ENCODE measurements at places on chromosomes 1 and 21.

DNA sequence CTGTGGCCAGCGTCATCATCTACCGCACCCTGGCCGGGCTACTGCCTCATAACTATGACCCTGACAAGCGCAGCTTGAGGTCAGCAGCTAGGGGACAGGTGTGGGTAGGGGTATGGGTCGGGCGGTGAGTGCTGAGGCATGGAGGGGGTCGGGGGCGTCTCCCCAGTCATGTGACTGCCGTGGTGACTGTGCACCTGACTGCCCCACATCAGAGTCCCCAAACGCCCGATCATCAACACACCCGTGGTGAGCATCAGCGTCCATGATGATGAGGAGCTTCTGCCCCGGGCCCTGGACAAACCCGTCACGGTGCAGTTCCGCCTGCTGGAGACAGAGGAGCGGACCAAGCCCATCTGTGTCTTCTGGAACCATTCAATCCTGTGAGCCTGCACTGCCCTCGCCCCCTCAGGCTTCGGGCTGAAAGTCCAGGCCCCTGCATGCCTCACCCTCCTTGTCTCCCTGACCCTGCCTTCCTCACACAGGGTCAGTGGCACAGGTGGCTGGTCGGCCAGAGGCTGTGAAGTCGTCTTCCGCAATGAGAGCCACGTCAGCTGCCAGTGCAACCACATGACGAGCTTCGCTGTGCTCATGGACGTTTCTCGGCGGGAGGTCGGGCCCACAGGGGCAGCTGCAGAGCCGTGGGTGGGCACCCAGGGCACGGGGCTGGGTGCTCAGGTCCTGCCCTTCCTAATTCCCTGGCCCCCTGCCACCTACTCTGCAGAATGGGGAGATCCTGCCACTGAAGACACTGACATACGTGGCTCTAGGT lies 13.5 kb downstream of the PSRC1 start:
- H3K27me3 ChIP-seq = no peaks in the 10 kb centered on the region
- no peak overlapping the region for H3K27ac ChIP-seq
- no peak overlapping the region for H3K4me3 ChIP-seq
- DNase-seq = no peak
- peaks cover 42% of the 10 kb centered on the region for H3K4me1 ChIP-seq

GRCh38 chr1:169235568-169235967 lies 129.1 kb downstream of the ATP1B1 start:
- H3K4me3 ChIP-seq = no peak overlapping the region
- no peak for DNase-seq
- H3K27me3 ChIP-seq = no peaks in the 10 kb centered on the region
- H3K36me3 ChIP-seq = no peaks in the 10 kb centered on the region
- no peak overlapping the region for H3K27ac ChIP-seq
- H3K4me1 ChIP-seq = no peaks in the 10 kb centered on the region

DNA sequence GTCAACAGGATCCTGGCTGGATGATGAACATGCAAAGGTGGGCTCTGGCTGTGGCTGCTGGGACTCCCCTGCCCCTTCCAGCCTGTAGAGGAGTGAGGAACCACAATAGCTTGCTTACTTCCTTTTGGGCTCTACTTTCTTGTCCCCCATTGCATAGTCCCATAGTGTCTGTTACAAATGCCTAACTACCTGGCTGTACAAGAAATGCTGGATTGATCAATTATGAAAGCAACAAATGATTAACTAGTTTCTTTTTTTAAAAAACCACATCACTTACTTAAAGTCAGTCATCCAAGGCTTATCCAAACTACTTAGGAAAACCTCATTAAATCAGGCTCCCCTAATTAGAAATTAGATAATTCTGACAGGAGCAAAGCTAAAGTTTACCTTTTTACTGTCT lies 514.1 kb upstream of the PKN2 start:
- DNase-seq = no peak
- H3K27me3 ChIP-seq = no peaks in the 10 kb centered on the region
- no peak overlapping the region for H3K27ac ChIP-seq
- H3K36me3 ChIP-seq = no peaks in the 10 kb centered on the region

- H3K36me3 ChIP-seq = peaks cover 37% of the 10 kb centered on the region
- no peaks in the 10 kb centered on the region for H3K27me3 ChIP-seq
- peak within 1 kb of the TSS; percentile 92 for H3K27ac ChIP-seq
Observed at GRCh38 chr1:16440470-16441281, at the start of gene NECAP2. TSS of gene NECAP2 (plus strand) at chr1:16440724. CDS start at chr1:16440762, 38 bp downstream.

DNA sequence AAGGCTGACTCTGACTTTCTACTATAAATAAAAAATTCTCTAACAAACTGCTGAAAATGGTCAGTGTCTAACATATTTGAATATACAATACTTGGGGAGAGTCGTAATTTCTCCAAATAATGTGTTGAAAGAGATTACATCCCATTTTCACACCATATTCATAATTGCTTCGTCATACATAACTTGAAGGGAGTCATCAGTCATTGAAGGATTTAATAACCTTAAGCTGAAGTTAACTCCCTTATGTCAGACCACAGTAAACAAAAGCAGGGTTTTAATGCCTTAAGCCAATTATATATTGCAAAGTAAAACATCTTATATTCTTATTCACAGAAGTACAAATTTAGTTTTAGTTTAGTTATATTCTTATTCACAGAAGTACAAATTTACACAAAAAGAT lies 129.9 kb downstream of the RERE start:
- no peaks in the 10 kb centered on the region for H3K36me3 ChIP-seq
- H3K4me3 ChIP-seq = no peak overlapping the region
- peak overlapping the region; percentile 61 for H3K27ac ChIP-seq
- no peak for DNase-seq
- H3K27me3 ChIP-seq = no peaks in the 10 kb centered on the region

DNA sequence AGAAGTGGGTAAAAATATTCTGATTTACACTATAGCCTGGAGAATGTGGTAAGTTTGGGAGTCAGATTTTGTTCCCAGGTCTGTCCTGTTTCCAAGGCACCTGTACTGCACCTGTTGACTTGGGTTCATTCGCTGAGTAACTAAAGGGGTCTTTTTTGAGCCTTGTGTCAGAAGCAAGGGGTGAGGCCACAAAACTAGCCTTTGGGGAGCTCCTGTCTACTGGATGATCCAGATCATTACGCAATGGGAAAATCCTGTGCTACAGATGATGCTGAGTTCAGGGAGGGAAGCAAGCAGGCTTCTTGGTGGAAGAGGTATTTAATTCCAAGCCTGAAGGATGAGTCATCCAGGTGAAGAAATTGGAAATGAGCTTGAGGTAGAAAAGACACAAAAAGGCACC lies 424.0 kb downstream of the MATN1 start:
- H3K27ac ChIP-seq = no peak overlapping the region
- H3K4me3 ChIP-seq = no peak overlapping the region
- no peaks in the 10 kb centered on the region for H3K36me3 ChIP-seq

- no peaks in the 10 kb centered on the region for H3K4me1 ChIP-seq
- DNase-seq = no peak
- no peaks in the 10 kb centered on the region for H3K36me3 ChIP-seq
- no peak overlapping the region for H3K27ac ChIP-seq
- H3K4me3 ChIP-seq = no peak overlapping the region
Observed at GRCh38 chr1:236302941-236303340, 21.2 kb upstream of the ERO1B start.

GRCh38 chr1:201024625-201024998 lies 1.1 kb upstream of the KIF21B start:
- H3K4me1 ChIP-seq = peaks cover 58% of the 10 kb centered on the region
- no peak overlapping the region for H3K27ac ChIP-seq
- H3K27me3 ChIP-seq = no peaks in the 10 kb centered on the region

- no peaks in the 10 kb centered on the region for H3K36me3 ChIP-seq
- peak overlapping the region; percentile 11 for H3K27ac ChIP-seq
- H3K4me1 ChIP-seq = no peaks in the 10 kb centered on the region
- H3K27me3 ChIP-seq = no peaks in the 10 kb centered on the region
- no peak for DNase-seq
Observed at GRCh38 chr21:27704567-27705166, 737.8 kb upstream of the ADAMTS5 start.

GRCh38 chr21:15390049-15390448 lies 325.2 kb upstream of the NRIP1 start:
- H3K4me3 ChIP-seq = no peak overlapping the region
- no peaks in the 10 kb centered on the region for H3K36me3 ChIP-seq
- H3K4me1 ChIP-seq = no peaks in the 10 kb centered on the region
- no peaks in the 10 kb centered on the region for H3K27me3 ChIP-seq
- DNase-seq = no peak

DNA sequence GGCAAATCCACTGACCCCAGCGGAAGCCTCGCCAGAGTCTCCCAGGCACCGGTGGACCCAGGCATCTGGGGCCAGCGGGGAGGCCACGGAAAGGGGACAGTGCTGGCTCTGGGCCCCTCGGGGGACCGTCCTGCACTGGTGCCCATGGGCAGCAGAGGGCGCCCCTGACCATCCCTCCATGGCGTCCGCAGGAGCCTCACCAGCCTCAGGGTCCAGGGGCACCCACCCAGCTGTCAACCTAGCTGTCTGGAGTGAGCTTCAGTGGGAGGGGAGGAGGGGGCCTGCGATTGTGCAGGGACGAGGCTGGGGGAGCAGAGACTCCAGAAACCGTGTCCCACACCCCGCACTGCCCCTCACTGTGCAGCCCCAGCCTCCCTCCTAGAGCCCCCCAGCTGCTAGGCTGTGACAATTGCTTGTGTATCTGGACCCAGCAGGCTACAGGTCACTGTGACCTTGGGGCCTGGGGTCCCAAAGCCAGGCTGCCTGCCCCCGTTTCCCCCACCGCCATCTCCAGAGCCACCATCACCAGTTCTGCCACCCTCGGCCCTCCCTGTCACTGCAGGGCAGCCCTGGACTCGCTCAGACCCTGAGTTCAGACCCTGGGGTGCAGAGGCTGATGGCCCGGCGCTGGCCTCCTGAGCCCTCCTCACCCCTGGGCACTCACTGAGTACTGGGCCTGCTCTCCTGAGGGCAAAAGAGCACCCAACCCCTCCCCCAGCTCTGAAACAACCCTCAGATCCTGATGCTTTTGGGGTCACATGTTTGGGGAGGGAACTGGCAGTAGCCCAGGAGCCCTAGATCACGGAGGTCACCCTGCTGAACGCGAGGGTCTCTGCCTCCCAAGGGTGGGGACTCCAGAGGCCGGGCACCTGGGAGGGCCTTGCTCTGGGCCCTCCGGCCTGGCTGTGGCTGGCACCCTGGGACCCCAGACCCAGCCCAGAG lies 10.6 kb upstream of the COL6A1 start:
- H3K27me3 ChIP-seq = peaks cover 57% of the 10 kb centered on the region
- no peaks in the 10 kb centered on the region for H3K36me3 ChIP-seq
- peaks cover 43% of the 10 kb centered on the region for H3K4me1 ChIP-seq
- DNase-seq = no peak
- no peak overlapping the region for H3K4me3 ChIP-seq
- H3K27ac ChIP-seq = peak overlapping the region; percentile 66

DNA sequence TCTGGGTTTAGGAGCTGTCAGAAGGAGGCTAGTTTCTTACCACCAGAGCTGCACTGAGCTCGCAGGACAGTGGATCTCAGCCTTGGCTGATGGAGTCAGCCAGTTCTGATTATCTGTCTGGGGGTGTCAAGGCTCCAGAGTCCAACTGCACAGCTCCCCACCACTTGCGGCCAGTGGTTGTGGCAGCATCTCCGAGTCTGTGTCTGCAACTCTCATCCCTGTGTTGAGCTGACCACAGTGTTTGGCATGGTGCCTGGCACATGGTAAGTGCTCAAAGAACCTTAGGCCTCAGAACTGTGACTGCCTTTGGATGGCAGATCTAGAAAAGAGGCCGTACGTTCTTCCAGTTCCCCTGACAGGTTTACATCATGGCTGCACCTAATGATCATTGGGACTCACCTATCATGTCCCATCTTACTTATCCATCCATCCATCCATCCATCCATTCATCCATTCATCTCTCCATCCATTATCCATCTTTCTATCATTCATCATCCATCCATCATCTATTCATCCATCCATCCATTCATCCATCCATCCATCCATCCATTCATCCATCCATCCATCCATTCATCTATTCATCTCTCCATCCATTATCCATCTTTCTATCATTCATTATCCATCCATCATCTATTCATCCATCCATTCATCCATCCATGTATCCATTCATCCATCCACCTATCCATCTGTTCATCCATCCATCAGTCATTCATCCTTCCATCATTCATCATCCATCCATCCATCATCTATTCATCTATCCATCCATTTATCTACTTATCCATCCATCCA lies 114.5 kb downstream of the CRYAA start:
- H3K4me1 ChIP-seq = no peaks in the 10 kb centered on the region
- H3K27ac ChIP-seq = no peak overlapping the region
- DNase-seq = no peak
- no peaks in the 10 kb centered on the region for H3K27me3 ChIP-seq

DNA sequence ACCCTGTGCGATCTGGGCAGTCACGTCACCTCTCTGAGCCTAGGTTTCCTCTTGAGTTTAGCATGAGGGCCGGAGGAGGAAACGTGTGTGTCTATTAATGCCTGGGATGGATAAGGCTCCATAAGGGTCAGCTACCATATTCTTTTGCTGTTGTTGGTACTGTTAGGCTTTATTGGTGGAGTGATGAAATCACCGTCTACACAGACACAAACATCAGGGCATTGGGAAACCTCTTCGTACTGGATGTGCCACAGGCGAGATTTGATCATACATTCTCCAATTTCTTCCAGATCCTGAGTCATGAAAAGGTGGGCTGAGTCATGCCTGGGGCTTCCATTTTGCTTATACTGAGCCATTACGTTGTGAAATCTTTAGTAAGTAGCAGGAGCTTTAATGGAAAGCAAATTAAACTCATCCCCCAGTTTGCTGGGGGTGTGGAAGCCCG lies 24.9 kb upstream of the GRHL3 start:
- DNase-seq = no peak
- peaks cover 81% of the 10 kb centered on the region for H3K4me1 ChIP-seq
- H3K27me3 ChIP-seq = no peaks in the 10 kb centered on the region
- H3K36me3 ChIP-seq = no peaks in the 10 kb centered on the region
- H3K27ac ChIP-seq = peak overlapping the region; percentile 97

DNA sequence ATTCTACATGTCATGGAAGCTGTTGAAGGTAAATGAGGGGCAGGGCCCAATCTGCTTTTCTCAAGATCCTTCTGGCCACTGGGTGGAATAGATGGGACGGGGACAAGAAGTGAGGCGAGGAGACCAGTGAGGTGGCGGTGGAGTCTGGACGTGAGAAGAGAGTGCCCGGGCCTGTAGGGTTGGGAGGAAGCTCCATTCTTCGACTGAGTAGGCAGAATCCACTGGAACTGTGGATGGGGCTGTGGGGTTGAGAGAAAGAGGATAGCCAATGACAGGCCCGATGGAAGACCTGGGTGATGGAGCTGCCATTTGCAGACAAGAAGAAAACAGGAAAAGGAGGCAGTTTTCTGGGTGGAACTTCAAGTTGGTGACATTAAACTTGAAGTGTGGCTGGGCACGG lies 10.3 kb downstream of the SLC1A7 start:
- no peaks in the 10 kb centered on the region for H3K36me3 ChIP-seq
- no peak overlapping the region for H3K4me3 ChIP-seq

DNA sequence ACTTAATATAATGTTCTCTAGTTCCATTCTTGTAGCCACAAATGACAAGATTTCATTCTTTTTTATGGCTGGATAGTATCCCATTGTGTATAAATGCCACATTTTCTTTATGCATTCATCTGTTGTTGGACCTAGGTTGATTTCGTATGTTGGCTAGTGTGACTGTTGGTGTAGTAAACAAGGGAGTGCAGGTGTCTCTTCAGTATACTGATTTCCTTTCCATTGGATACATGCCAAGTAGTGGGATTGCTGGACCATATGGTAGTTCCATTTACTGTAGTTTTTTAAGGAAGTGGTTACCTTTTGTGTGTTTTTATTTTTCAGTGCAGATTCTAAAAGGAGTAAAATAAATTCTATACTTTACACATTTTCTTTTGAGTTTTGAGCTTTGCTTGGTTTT lies 5.7 kb downstream of the PARK7 start:
- H3K4me1 ChIP-seq = peaks cover 9% of the 10 kb centered on the region
- DNase-seq = no peak
- H3K36me3 ChIP-seq = peaks cover 17% of the 10 kb centered on the region
